Effector CD4-positive, alpha-beta T cell (primary cell): ENCODE measurements at places on chromosomes 6 and 20.
A peak's percentile ranks its signal among the peaks of the same experiment; 100 is the strongest.

GRCh38 chr6:123802697-123803503, 765 bp upstream of the NKAIN2 start:
- DNase-seq, result peak; percentile 14

DNA sequence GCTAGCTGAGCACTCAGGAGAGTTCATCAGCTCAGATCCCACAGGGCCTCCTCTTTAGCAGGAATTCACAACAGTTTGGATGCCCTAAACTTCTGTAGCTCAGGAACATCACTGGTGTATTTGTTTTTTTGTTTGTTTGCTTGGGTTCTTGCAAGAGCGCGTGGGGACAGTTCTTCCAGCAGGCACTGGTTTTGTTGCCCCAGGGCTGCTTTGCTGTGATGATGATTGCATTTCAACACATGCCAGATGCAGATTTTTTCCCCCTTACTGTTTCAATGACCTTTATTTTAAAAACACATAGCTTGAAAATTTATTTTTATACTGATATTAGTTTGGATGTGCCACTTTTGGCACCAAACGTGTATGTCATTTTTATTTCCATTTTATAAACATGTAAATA, 77.1 kb downstream of the DHX35 start:
- DNase-seq, result no peak

DNA sequence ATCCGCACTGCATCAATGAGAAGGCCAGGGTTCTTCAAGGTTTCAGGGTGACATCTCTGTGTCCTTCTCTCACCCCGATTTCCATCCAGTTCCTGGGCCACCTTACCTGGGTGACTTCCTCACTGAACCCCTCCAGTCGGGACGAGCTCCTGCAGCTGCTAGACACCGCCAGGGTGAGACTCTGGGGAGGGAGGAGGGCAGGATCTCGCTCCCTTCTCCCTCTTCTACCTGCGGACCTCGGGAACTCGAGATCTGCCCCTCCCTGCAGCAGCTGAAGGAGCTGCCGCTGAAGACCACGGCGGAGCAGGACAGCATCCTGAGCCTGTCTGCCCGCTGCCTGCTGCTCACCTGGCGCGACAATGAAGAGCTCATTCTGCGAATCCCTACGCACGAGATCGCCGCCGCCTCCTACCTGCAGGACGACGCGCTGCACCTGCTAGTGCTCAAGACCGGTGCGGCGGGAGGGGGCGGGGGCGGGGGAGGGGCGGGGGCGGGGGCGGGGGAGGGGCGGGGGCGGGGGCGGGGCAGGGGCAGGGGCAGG, 7.5 kb downstream of the CCM2L start:
- DNase-seq, result peak; percentile 31

DNA sequence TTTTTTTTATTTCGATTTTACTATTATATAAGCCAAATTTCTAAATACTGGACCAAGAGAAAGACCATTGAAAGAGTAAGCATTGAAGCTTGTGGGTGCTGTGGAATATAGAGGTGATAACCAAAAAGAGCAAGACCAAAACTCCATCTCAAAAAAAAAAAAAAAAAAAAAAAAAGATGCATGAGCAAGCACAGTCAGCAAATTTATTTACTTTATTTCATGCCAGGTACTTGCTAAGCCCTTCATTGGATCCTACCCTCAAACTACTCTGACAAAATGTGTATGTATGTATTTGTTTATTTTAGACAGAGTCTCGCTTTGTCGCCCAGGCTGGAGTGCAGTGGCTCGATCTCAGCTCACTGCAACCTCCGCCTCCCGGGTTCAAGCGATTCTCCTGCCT, 27.8 kb downstream of the BAK1 start:
- DNase-seq, result no peak

- DNase-seq, result no peak
Measured at GRCh38 chr6:27163834-27164233, 83.7 kb upstream of the PRSS16 start.

GRCh38 chr6:157292202-157292601, 31.1 kb downstream of the TMEM242 start:
- no peak for DNase-seq

DNA sequence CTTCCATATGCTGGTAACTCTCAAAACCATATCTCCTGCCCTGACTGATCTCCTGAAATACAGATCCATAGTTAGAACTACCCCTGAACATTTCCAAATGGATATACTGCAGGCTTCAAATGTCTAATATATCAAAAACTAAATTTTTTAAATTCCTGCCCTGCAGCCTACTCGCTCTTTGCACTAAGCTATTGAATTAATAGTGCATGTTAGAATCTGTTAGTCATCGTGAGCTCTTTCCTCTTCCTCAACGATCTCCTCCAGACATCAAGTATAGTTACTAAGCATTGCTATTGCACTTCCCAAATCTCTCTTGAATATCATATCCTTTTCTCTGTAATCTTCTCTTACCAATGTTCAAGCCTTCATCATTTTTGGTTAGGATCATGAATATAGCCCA, 26.0 kb upstream of the RSPO3 start:
- no peak for DNase-seq

DNA sequence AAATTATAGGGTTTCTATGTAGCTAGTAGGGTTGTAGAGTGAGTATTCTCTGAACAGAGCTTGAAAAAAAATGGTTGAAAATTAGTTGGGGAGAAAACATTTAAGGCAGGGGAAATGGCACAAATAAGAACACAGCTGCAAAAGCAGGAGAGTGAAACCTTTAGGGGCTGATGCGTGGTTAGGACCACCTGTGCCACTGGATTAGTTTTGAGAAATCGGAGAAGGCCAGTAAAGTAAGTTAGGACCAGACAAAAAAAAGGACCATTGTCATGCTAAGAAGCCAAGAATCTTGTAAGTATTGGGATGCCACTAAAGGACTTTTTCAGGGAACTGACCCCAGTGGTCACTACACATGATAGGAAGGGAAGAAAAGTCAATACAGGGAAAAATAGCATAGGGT, 9.4 kb downstream of the PLAGL1 start:
- no peak for DNase-seq

GRCh38 chr6:37354526-37355384, 972 bp downstream of the RNF8 start:
- no peak for DNase-seq
